ENCODE measurements at places on chromosomes 7 and 10.

GRCh38 chr10:3750006-3750816 lies 34.8 kb downstream of the KLF6 start:
- no peak for DNase-seq

DNA sequence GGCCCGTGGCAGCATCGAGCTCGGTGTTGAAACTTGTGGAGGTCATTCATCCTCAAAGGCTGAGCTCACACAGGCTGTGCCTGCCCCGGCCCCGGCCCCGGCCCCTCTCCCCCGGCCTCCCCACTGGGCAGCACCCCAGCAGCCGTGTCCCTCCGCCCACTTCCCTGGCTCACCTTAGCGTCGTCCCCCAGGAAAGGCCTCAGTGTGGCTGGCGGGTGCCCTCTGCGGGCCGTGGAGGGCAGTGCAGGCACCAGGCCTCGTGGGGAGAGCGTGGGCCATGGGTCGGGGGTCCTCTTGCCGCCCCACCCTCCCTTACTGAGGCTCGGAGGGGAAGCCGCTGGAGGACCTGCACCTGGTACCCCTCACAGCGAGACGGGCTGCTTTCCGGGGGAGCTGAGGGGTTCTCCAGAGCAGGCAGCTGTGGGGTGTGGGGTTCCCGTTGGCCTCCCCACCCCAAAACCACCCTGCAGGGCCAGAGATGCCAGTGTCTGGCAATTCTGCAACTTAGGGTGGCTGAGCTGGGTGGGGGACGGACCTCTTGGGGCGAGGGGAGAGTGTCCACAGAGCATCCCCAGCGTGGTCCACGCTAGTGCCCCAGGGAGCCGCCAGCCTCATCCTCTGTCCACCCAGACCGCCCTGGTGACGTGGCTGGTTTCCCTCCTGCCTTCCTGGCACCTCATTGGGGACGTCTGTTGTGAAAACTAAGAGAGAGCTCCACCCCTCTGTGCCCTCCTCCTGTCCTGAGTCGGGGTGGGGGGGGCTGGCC lies 44.2 kb upstream of the DPYSL4 start:
- peak; percentile 25 for DNase-seq

- no peak for DNase-seq
Measured at GRCh38 chr7:28002638-28003037, 178.0 kb downstream of the JAZF1 start.

GRCh38 chr10:120428754-120429153 lies 28.3 kb upstream of the PLPP4 start:
- no peak for DNase-seq

DNA sequence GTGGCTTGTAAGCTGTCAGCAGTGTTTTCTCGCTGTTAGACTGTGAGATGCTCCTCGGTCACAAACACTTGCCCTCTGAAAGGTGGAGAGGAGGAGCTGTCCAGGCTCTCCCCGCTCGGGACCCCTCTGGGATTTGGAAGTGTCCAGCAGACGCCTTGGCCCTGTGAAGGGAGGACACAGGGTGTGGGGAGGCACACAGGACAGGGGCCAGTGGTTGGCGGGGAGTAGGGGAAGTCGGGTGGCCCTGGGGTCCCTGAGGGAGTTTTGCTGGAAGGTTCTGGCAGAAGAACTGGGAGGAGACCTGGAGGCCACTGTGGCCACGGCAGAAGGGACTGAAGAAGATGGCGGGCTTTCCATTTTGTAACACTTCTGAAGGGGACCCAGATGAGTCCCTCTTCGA lies 47.2 kb upstream of the DPYSL4 start:
- DNase-seq: no peak

GRCh38 chr7:129005186-129005585 lies 49.7 kb downstream of the TNPO3 start:
- no peak for DNase-seq

DNA sequence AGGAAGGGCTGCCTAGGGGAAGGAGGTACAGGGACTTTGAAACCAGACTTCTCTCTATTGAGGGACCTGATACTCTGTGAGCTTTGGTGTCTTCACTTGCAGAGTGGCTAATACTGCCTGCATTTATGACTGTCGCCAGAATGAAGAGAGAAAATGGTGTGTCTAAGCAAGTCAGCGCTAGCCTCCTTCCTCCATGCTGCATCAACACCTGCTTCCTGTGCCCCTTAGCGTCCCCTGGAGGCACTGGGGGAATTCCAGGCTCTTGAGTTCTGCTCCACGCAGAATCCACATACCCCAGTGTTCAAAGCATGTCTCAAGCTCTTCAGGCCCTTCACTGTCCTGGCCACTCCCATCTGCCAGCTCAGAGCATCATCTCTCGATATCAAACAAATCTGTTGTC lies 140.5 kb downstream of the PKD1L1 start:
- DNase-seq: no peak

- no peak for DNase-seq
Measured at GRCh38 chr7:12056381-12056780, 154.7 kb upstream of the TMEM106B start.
